Stimulated activated naive CD8-positive, alpha-beta T cell treated with anti-CD3 and anti-CD28 coated beads, Interleukin-15, Interleukin-2, amounts not matched to agents 100 U/mL and 50 U/mL, for 24 hours (primary cell): ENCODE measurements at places on chromosomes 6 and 20.

DNA sequence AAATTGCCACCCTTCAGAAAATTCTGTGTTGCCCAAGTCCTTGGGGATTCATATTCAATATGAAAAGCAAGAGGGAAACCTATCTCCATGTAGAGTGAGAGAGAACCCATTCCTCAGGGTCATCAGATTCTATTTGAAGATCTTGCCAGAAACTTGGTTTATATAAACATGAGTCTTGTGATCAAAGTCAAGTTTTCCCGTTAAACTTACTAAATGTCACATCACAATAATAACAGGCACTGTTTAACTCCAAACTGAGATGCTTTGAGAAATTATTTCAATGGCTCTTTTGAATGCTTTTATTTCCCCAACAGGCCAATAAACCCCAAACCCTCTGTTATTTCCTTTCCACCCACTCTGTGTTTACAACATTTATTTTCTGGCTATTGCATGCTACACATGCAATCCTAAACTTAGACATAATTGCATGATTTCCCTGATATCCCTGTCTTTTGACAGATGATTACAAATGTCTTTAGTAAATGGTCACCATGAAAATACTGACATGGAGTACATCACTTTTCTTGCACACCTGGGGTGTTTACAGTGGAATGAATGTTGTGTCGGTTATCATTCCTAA lies 31.1 kb upstream of the SSTR4 start:
- no peak for DNase-seq

DNA sequence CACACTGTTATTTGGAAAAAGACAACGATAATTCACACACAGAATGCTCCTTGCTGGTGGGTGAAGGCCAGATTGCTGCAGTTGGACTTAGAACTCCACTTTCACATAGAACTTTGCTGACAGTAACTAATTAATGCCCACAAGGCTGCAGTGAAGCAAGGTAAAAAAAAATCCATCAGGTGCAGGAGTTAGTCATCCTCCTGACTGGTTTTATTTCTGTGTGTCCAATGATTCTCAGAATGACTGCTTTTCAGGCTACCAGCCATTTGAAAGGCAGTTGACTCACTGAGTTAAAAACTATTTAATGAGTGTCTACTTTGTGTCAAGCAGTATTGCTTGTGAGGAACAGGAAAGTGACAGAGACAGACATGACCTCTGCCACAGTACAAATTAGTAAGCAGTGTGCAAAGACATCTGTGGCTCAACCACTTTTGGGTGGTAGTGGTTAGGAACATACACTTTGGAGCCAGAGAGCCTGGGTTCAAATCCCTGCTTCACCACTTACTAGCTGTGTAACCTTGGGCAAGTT lies 41.9 kb downstream of the ELOVL5 start:
- no peak for DNase-seq

- no peak for DNase-seq
Observed at GRCh38 chr20:51647674-51648570, 105.4 kb upstream of the NFATC2 start.

DNA sequence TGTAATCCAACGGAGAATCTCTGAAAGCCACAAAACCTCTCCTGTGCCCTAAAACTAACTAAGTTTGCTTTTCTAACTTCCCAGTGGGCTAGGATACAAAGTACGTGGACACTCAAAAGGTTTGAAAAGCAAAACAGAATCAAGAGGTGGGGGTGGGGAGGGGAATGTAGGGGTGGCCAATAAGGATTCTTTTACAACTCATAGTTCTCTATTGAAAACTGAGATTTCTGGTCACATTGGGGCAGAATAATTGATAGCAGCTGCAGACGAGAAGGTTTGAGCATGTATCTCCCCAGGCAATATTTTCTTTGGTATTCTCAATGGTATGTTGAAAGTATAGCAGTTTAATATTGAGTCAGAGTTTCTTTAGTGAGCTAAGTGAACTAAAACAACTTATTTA lies 376.7 kb upstream of the CITED2 start:
- DNase-seq = no peak
